ENCODE measurements at places on chromosomes 4 and X. TPM values are rescaled to one million over a fixed set of nuclear protein-coding genes. Genes with fewer than 3 reads are reported as not detected.

DNA sequence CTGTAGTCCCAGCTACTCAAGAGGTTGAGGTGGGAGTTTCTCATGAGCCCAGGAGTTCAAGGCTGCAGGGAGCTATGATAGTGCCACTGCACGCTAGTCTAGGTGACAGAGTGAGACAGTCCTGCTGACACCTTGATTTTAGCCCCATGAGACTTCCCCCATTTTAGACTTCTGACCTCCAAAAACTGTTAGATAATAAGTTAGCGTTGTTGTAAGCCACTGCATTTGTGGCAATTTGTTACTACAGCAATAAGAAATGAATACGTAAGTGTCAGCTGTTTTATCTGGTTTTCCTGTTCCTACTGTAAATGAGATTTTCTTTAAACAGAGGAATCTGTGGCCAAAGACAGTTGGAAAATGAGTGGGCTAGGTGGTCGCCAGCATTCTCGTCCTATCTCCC, 83.9 kb downstream of the ARHGAP10 start:
- DNase-seq, result no peak
- H3K4me1 ChIP-seq, result peaks cover 6% of the 10 kb centered on the region
- H3K4me3 ChIP-seq, result no peak overlapping the region
- no peaks in the 10 kb centered on the region for H3K36me3 ChIP-seq
- no peak overlapping the region for H3K27ac ChIP-seq
- H3K27me3 ChIP-seq, result no peaks in the 10 kb centered on the region

DNA sequence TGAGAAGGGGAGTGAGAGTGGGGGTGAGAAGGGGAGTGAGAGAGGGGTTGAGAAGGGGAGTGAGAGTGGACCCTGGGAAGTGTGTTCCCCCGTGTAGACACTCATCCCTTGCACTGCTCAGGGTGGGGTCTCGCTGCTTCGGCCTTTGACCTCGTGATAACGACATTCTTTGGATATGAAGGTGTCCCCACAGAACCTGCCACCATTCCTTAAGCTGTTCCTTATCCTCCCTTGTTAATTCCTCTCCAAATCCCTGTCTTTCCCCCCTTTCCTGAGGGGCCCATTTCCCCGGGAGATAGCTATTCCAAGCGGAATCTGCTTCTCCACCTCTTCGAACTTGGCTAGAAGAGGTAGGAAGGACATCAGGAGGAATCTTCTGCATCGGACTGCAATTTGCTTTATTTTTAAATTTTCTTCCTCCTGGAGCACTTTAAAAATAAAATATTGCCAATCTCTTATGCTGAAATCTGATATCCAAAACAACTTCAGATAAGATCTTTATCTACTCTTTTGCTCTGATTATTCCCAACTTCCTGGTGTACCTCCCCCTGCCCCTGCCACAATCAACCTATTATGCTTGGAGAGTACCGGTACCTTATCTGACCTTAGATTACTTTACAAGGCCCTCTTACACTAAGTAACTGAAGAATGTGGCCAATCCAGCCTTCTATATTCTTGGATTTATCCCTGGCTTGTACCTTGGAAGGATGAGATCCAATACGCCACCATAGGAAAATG, 15.6 kb downstream of the TRIML1 start:
- H3K4me3 ChIP-seq, result no peak overlapping the region
- H3K27ac ChIP-seq, result no peak overlapping the region
- no peaks in the 10 kb centered on the region for H3K27me3 ChIP-seq
- H3K36me3 ChIP-seq, result no peaks in the 10 kb centered on the region
- no peaks in the 10 kb centered on the region for H3K4me1 ChIP-seq

- DNase-seq, result no peak
- no peak overlapping the region for H3K27ac ChIP-seq
- no peak overlapping the region for H3K4me3 ChIP-seq
- H3K4me1 ChIP-seq, result no peaks in the 10 kb centered on the region
- no peaks in the 10 kb centered on the region for H3K27me3 ChIP-seq
These were observed 51.9 kb downstream of the FAM114A1 start for GRCh38 chr4:38919494-38919893.

GRCh38 chr4:119834906-119835612, 206.5 kb upstream of the PDE5A start:
- no peaks in the 10 kb centered on the region for H3K27me3 ChIP-seq
- DNase-seq, result peak; percentile 48
- H3K4me1 ChIP-seq, result no peaks in the 10 kb centered on the region
- H3K27ac ChIP-seq, result no peak overlapping the region

DNA sequence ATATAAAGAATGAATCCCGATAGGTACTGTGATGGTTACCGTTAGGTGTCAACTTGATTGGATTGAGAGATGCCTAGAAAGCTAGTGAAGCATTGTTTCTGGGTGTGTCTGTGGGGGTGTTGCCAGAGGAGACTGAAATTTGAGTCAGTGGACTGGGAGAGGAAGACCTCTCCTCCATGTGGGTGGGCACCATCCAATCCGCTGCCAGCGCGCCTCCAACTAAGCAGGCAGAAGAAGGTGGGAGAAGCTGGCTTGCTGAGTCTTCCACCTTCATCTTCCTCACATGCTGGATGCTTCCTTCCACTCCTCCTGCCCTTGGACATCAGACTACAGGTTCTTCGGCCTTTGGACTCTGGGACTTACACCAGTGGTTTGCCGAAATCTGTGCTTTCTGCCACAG, 40.1 kb downstream of the WFS1 start:
- DNase-seq, result no peak
- no peaks in the 10 kb centered on the region for H3K36me3 ChIP-seq
- no peaks in the 10 kb centered on the region for H3K4me1 ChIP-seq

DNA sequence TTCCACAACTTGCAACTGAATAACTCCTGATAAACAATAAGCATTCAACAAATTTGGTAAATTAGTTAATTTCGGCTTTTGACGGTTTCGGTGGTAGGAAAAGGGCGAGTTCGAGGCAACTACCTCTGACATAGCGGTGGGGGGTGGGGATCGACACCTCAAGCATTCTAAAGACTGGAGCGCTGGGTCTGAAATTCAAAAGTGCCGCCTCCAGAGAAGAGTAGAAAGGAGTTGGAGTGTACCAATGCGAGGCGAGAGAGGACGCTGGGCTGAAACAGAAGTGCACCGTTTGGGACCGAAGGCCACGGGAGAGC, 725 bp downstream of the SMC1A start:
- H3K4me1 ChIP-seq, result peaks cover 19% of the 10 kb centered on the region
- peak overlapping the region; percentile 57 for H3K4me3 ChIP-seq
- H3K27ac ChIP-seq, result peak overlapping the region; percentile 90
- no peaks in the 10 kb centered on the region for H3K36me3 ChIP-seq
- DNase-seq, result no peak

DNA sequence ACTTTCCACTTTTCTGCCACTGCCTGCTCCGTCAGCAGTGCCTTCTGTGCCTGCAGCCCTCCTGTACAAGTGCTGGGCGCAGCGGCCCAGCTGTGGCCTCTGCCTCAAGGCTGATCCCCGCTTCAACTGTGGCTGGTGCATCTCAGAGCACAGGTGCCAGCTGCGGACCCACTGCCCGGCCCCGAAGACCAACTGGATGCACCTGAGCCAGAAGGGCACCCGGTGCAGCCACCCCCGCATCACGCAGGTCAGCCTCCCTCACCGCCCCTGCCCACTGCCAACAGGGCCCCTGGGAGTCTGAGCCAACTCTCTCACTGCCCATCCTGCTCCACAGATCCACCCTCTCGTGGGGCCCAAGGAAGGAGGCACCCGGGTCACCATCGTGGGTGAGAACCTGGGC, 7.5 kb downstream of the PLXNA3 start:
- H3K27ac ChIP-seq, result no peak overlapping the region
- no peak overlapping the region for H3K4me3 ChIP-seq
- peaks cover 76% of the 10 kb centered on the region for H3K36me3 ChIP-seq

DNA sequence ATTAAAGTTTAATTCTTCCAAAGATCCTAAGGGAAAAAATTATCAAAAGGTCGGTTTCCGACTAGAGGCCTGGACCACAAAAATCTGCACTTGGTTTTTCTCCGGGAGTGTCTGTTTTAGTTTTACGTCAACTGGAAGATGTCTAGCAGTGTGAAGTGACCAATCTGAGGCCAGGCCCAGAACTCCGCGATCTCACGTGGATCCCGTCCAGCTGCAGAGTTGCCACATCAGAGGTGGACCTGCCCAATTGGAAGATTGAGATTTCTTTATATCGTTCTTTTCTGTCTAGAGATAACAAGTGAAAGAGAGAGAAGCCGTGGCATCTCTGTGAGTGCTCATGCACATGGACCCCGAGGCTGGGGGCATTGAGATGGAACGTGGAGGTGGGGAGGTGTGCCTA, 115.8 kb downstream of the AFF1 start:
- H3K4me3 ChIP-seq, result no peak overlapping the region
- peaks cover 31% of the 10 kb centered on the region for H3K36me3 ChIP-seq
- H3K4me1 ChIP-seq, result peaks cover 55% of the 10 kb centered on the region
- no peaks in the 10 kb centered on the region for H3K27me3 ChIP-seq
- H3K27ac ChIP-seq, result peak overlapping the region; percentile 40
- no peak for DNase-seq

GRCh38 chr4:6321361-6321760, 51.7 kb downstream of the WFS1 start:
- no peak overlapping the region for H3K4me3 ChIP-seq
- H3K27ac ChIP-seq, result no peak overlapping the region
- no peak for DNase-seq
- peaks cover 31% of the 10 kb centered on the region for H3K27me3 ChIP-seq
- H3K36me3 ChIP-seq, result no peaks in the 10 kb centered on the region
- no peaks in the 10 kb centered on the region for H3K4me1 ChIP-seq

DNA sequence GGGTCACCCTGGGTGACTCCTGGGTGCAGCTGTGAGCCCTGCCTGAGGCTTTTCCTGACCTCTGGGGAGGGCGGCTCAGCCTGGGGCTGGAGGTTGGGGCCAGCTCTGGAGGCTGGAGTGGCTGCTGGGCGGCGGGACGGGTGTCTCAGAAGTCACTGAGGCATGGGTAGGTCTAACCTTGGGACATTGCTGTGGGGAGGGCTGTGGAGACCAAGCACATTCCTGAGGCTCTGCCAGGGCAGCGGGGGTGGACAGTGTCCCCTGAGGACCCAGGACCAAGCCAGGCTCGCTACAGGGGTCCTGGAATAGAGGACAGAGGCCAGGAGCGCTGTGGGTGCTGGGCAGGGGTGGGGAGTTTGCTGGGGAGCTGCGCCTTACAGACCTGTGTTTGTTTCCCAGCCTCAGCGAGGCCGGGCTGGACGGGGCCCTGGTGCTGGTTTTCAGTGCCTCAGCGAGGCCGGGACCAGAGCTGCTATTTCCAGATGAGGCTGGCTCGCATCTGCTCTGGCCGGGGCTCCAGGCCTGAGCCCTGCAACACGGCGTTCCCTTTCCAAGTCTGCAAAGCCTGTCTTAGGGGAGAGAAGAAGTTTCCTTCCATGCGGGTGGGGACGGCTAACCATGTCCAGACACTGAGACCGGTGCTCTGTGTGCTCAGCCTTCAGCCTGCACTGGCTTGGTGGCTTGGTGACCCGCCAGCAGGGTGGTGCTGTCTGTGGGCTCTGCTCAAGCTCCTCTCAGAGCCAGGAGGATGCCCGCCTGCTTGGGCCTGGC, 3.0 kb upstream of the SLC25A6 start:
- no peak overlapping the region for H3K4me3 ChIP-seq
- no peak for DNase-seq
- peak overlapping the region; percentile 25 for H3K27ac ChIP-seq
- H3K4me1 ChIP-seq, result peaks cover 13% of the 10 kb centered on the region
- no peaks in the 10 kb centered on the region for H3K27me3 ChIP-seq

GRCh38 chr4:51874551-51874950, 31.6 kb downstream of the DCUN1D4 start:
- no peak overlapping the region for H3K4me3 ChIP-seq
- no peaks in the 10 kb centered on the region for H3K27me3 ChIP-seq
- no peak overlapping the region for H3K27ac ChIP-seq
- peaks cover 62% of the 10 kb centered on the region for H3K36me3 ChIP-seq

- H3K4me1 ChIP-seq, result no peaks in the 10 kb centered on the region
- H3K27me3 ChIP-seq, result no peaks in the 10 kb centered on the region
- no peak overlapping the region for H3K27ac ChIP-seq
- DNase-seq, result no peak
- no peaks in the 10 kb centered on the region for H3K36me3 ChIP-seq
- no peak overlapping the region for H3K4me3 ChIP-seq
These were observed 9.1 kb upstream of the GASK1B start for GRCh38 chr4:158181906-158182305.

- no peak overlapping the region for H3K4me3 ChIP-seq
- no peaks in the 10 kb centered on the region for H3K27me3 ChIP-seq
- H3K36me3 ChIP-seq, result peaks cover 42% of the 10 kb centered on the region
- H3K27ac ChIP-seq, result peak overlapping the region; percentile 76
- H3K4me1 ChIP-seq, result peaks cover 20% of the 10 kb centered on the region
- DNase-seq, result no peak
These were observed 112.3 kb downstream of the KLHL8 start for GRCh38 chr4:87108142-87108546.

GRCh38 chr4:567457-568350, 8.4 kb downstream of the TMEM271 start:
- DNase-seq, result no peak
- H3K36me3 ChIP-seq, result no peaks in the 10 kb centered on the region
- no peak overlapping the region for H3K4me3 ChIP-seq
- peaks cover 46% of the 10 kb centered on the region for H3K27me3 ChIP-seq
- H3K4me1 ChIP-seq, result no peaks in the 10 kb centered on the region
- no peak overlapping the region for H3K27ac ChIP-seq

GRCh38 chr4:109611045-109611646, 51.1 kb downstream of the MCUB start:
- H3K27ac ChIP-seq, result no peak overlapping the region
- H3K4me3 ChIP-seq, result no peak overlapping the region
- no peaks in the 10 kb centered on the region for H3K27me3 ChIP-seq
- H3K36me3 ChIP-seq, result no peaks in the 10 kb centered on the region

DNA sequence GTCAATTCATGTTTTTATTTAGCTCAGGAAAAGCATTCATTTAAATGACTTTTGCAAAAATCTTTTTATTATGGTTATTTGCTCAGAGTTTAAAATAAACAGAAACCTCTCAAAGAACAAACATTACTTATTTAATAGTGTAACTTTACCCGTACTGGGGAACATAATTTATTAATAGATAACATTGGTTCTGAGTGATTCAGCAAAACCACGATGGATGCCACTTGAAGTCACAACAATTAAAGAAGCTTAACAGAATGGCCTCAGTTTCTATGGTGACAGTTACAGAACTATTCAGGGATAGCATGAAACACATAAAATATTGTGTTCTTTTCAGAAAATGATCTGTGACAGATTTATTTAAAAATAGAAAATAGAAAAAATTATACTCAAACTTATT, 368.7 kb downstream of the CCSER1 start:
- no peak overlapping the region for H3K27ac ChIP-seq
- no peaks in the 10 kb centered on the region for H3K27me3 ChIP-seq
- no peak overlapping the region for H3K4me3 ChIP-seq
- no peak for DNase-seq

- H3K4me3 ChIP-seq, result no peak overlapping the region
- H3K27ac ChIP-seq, result no peak overlapping the region
- H3K4me1 ChIP-seq, result no peaks in the 10 kb centered on the region
- DNase-seq, result no peak
These were observed 19.4 kb downstream of the GPM6B start for GRCh38 chrX:13797512-13797911.

- peak overlapping the region; percentile 66 for H3K27ac ChIP-seq
- DNase-seq, result no peak
- no peaks in the 10 kb centered on the region for H3K4me1 ChIP-seq
- no peak overlapping the region for H3K4me3 ChIP-seq
- no peaks in the 10 kb centered on the region for H3K36me3 ChIP-seq
These were observed 7.9 kb downstream of the OGT start for GRCh38 chrX:71540801-71541200.

- H3K4me3 ChIP-seq, result no peak within 1 kb of the TSS
- no peaks in the 10 kb centered on the region for H3K36me3 ChIP-seq
- DNase-seq, result no peak
- H3K27me3 ChIP-seq, result no peaks in the 10 kb centered on the region
- H3K4me1 ChIP-seq, result no peaks in the 10 kb centered on the region
These were observed at the start of gene UGT2B17 for GRCh38 chr4:68576272-68577125. UGT2B17 (minus strand) TSS chr4:68576322; CDS start chr4:68568484, 7,838 bp downstream.

The CLGN gene
- polyA plus RNA-seq, result 4.6 TPM

The TMPRSS11B gene
- 0.06 TPM for polyA plus RNA-seq

The ZMAT1 gene
- 29.4 TPM for polyA plus RNA-seq

The MTMR8 gene
- polyA plus RNA-seq, result 2.1 TPM

The ENPEP gene
- 42.0 TPM for polyA plus RNA-seq

The USP51 gene
- polyA plus RNA-seq, result 7.8 TPM

The IL2 gene
- polyA plus RNA-seq, result not detected

The CDX4 gene
- not detected for polyA plus RNA-seq

Measured in left lung (tissue), 14 donors.